BJ (cell line): ENCODE measurements at places on chromosomes 1 and 21.
A peak's percentile ranks its signal among the peaks of the same experiment; 100 is the strongest.

GRCh38 chr1:161069731-161070270, at the start of gene ARHGAP30:
Gene ARHGAP30 (minus strand): TSS chr1:161069891. CDS start chr1:161069624, 267 bp downstream.
- DNase-seq = no peak

DNA sequence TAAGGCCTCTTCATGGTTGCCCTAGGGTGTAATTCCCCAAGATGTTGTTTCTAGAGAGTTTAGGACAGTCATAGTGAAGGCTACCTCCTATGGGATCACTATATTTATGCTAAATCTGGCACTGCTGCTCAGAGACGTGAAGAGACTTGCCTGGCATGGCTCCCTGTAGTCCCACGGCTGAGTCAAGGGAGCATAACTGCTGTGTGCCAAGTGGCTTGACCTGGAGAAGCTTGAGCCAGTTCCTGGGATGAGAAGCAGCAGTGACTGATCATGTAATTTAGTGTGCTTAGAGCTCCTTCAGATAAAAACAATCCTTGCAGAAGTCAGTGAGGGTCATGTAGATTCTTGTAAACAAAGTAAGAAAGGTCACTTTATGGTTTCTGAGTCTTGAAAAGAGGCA, 68.9 kb upstream of the TSPAN2 start:
- DNase-seq = no peak

- no peak for DNase-seq
Measured at GRCh38 chr21:37230632-37231248, 36.4 kb downstream of the VPS26C start.

GRCh38 chr1:223714849-223715603, 2.7 kb downstream of the CAPN2 start:
- peak; percentile 75 for DNase-seq

DNA sequence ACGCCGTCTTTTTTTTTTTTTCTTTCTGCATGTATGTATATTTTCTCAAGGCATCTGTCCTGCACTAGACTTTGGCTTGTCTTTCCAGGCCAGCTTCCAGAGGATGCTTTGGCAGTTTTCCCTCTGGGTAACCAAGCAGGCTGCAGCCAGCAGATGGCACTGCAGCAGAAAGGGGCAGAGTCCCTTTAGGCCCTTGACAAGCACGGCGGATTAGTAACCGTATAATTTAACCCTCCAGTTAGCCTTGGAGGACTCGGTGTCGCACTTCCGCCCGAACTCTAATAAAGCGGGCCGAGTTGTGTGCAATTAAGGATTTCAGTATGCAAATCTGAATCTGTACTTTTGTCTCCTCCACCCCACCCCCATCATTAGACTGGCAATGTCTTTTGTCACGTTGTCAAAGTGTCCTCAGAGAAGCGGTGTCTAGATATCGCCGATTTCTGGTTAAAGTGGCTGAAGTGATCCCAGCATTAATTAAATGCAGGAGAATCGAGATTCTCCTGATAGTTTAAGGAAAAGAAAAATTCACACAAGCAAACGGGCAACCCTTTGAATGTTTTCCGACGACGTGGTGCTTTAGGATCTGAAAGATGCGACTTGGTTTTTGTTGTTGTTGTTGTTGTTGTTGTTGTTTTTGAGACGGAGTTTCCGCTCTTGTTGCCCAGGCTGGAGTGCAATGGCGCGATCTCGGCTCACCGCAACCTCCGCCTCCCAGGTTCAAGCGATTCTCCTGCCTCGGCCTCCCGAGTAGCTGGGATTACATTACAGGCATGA, 1.1 kb upstream of the TMEM167B start:
- no peak for DNase-seq

DNA sequence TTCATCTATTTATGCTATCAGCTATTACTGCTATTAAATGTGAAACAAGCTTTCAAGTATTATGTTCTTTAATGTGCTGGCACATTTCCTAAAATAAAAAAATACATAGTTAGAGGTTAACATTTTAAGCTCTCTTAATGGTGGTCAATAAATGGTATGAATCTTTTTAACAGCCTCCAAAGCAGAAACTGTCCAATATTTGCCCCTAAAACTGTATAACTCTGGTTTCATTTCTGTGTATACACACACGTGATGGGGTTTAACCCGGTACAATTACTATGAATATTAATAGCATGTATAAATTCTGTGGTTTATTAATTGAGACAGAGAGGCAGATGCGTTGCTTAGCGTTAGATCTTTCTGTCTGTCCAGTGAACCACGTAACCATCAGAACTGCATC, 2.2 kb downstream of the ESRRG start:
- no peak for DNase-seq

- no peak for DNase-seq
Measured at GRCh38 chr1:3890389-3891328, 9.4 kb downstream of the C1orf174 start.

GRCh38 chr1:44717156-44717555, 13.8 kb downstream of the RNU5D-1 start:
- DNase-seq = no peak

DNA sequence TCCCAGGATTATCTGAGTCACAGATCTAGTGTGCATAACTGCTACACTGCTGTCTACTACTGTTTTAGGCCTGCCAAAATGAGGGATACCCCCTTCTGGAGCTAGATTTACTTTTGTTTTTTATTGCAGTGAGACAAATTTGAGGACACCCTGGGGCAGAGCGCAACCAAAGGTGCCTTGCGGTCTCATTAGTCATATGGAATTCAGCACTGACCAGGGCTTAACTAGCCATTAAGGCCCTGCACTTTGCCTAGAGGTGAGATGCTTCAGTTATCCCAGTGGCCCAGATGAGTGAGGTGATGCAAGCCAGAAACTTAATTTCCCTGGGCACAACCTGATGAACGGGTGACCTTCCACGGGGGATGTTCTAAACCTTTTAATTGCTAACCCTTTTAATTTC, 998 bp upstream of the SPAG17 start:
- DNase-seq = no peak

- no peak for DNase-seq
Measured at GRCh38 chr1:165576536-165576935, 32.7 kb downstream of the LRRC52 start.

DNA sequence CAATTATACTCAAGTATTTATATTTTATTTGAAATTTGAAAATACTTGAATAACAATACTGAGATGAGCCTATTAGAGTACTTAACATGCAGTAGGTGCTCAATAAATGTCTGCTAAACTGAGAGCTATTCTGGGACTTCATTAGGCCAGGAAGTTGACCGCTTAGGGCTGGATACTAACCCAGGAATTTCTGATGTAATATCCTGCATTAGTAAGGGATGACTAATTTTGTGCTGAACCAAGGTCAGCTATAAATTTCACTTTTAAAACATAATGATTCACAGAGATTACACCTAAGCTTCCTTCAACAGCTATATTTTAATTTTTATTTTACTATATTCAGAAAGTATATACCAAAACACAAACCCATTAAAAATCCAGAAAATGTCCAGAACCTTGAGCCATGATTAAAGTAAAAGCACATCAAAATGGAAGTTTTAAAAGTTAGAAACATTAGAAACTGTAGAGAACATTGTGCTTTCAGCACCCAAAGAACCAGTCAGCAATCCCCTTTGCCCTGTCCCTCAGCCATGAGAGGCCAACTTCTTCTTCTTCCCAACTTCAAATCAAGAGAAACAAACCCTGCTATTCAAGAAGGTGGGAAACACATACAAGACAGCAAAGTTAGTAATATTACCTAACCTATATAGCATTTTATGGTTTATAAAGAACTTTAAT, 35.4 kb downstream of the WNT2B start:
- peak; percentile 89 for DNase-seq

DNA sequence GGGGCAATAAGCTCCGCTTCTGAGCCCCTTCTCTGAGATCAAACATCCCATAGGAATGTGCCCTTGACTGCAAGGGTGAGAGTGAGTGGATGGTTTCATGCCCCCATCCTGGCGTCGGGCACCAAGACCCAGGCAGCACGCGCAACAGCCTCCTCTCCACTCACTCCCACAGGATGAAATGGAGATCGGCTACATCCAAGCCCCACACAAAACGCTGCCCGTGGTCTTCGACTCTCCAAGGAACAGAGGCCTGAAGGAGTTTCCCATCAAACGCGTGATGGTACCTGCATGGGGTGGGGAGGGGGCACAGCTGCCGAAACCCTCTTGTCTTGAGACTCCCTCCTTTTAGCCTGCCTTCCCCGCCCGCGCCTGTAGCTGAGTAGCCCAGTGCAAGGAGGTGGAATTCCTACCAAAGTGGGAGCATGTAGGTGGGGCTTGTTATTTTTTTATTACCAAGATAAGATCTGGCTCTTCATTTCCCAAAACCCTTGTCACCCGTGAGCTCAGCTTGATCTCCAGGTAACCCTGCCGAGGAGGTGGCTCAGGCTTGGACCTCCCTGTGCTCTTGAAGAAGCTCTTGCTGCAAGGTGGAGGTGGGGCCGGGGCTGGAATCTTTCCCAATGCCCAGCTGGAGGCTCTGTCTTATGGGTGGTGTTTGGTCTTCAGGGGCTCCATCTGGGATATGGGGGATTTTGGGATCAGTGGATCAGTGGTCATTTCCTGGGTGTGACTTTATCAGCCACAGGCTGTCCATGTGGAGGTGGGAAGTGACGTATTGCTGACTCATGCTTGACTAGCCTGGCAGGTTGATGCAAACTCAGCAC, 24.0 kb upstream of the PADI6 start:
- DNase-seq = no peak

DNA sequence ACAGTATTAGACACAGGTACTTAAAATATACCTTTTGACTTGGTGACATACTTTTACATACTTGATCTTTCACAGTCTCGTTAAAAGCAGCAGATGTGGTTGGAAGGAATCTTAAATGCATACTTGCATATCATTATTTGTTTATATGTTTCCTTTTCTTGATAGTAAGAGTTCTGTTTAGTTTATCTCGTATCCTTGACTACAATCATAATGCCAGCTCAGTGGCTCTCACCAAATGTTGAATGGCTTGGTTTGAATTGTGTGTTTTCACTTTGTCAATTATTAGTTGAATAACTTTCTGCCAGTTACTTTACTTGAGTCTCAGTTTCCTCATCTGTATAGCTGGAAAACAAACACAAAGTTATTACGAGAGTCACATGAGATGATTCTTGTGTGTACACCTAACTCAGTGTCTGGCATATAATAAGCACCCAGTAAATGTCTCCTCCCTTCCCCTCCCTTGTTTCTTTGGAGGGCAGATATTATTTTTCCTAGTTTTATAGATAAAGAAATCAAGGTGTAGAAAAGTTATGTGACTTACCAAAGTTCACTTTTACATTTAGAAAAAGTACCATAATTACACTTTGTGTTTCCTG, 131.6 kb upstream of the IVNS1ABP start:
- no peak for DNase-seq

- DNase-seq = no peak
Measured at GRCh38 chr1:59730302-59730701, 84.4 kb upstream of the HOOK1 start.

DNA sequence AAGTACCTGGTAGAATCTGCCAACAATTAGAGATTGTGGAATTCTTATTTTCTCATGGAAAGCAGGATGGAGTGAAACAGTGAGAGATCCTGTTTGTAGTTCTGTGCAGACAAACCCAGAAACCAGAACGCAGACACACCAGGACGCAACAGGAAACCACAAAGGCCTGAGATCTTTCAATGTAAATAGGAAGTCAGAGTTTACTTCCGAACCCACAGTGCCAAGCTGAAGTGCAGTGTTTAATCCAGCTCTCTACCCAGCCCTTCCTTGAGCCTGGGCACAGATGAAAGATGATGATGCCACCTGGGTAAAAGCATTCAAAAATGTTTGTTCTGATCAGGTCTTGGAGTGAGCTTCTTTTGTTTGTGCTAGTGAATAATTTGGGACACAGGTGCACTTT, 244.2 kb upstream of the HOOK1 start:
- DNase-seq = no peak

GRCh38 chr1:188432427-188432826, 1603.7 kb downstream of the PLA2G4A start:
- DNase-seq = no peak

DNA sequence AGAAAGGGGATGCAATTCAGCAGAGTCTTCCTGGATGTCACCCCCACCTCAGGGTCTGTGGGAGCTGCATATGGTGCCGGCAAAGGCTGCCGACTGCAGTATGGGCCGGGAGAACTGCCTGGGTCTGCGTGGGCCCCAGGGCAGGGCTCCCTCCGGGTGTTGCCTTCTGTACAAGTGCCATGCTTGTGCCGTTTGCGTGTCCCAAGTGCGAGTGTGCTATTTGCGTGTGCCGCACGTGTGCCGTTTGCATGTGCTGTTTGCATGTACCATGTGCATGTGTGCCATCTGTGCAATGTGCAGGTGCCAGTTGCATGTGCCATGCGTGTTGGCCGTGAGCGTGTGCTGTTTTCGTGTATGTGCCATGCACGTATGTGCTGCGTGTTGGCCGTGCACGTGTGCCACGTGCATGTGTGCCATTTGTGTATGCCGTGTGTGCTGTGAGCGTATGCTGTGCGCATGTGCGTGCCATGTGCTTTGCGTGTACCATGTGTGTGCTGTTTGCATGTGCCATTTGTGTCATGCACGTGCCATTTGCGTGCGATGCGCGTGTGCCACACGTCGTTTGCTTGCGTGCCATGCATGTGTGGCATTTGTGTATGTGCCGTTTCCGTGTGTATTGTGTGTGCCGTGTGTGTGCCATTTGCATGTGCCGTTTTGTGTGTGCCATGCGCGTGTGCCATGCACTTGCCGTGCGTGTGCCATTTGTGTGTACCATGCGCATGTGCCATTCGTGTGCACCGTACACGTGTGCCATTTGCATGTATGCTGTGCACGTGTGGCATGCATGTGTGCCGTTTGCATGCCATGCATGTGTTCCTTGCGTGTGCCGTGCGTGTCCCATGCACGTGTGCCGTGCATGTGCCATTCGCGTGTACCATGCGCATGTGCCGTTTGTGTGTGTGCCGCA, 1.5 kb upstream of the TAS1R3 start:
- DNase-seq = no peak

GRCh38 chr1:2204415-2205190, 10.0 kb upstream of the FAAP20 start:
- DNase-seq = no peak

- no peak for DNase-seq
Measured at GRCh38 chr1:201084295-201084694, 27.9 kb downstream of the CACNA1S start.

- no peak for DNase-seq
Measured at GRCh38 chr1:18413541-18414305, 67.0 kb upstream of the KLHDC7A start.

GRCh38 chr1:107963601-107964335, 1.2 kb downstream of the VAV3 start:
- DNase-seq = no peak

DNA sequence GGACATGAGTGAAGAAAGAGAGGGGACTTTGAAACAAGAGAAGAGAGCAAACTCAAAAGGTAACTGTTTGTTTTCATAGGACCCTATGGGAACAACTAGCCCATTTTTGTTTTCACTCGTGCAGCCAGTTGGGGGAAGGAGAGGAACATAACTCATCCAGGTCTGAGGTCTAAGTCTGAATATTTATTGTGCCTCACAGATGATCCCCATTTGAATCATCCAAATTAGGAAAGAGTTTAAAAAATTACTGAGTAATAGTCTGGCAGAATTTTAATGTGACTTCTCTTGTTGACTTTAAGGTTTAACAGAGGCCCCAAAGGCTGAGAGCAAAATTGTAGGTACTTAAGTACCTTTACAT, 10.4 kb upstream of the TSPAN2 start:
- no peak for DNase-seq

GRCh38 chr1:206687915-206688442, 3.3 kb downstream of the MAPKAPK2 start:
- DNase-seq = no peak
